Esophagus squamous epithelium (tissue), 5 donors: ENCODE measurements at places on chromosomes 11 and 22. TPM values are rescaled to one million over a fixed set of nuclear protein-coding genes. Genes with fewer than 3 reads are reported as not detected.
A peak's percentile ranks its signal among the peaks of the same experiment; 100 is the strongest.

DNA sequence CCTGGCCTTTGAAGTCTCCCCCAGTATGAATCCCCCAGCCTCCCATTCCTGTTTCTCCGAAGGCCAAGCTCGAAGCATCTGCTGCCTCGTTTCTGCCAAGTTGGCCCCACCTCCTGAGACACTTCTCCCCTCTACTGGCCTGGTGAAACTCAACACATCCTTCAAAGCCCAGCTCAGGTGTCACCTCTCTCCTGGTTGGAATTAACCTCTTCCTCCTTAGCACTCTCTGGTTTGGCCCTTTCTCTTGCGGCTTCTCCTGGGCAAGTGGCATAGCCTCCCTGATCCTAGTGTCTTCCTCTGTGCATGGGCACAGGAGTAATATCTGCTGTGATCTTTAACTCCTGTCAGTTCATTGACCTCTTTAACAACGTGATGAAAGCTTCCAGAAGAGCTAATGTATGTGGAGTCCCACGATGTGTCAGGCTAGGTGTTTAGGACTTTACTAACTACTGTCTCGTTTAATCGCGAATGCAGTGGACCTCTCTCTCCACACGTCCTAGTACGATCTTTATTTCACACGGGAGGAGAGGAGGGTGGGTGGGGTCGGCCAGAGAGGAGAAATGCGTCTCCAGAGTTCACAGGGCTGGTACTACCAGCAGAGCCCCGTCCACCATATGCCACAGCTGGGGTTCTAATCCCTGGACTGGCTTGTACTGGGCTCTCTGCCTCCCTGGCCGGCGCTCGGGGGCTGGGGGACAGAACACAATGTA, 826 bp upstream of the PTPRJ start:
- DNase-seq: no peak
- peak overlapping the region; percentile 71 for H3K27ac ChIP-seq
- H3K27me3 ChIP-seq: no peaks in the 10 kb centered on the region
- no peaks in the 10 kb centered on the region for H3K36me3 ChIP-seq

GRCh38 chr22:19406281-19406811, 25.2 kb downstream of the HIRA start:
- H3K36me3 ChIP-seq: peaks cover 7% of the 10 kb centered on the region
- H3K27me3 ChIP-seq: no peaks in the 10 kb centered on the region
- no peaks in the 10 kb centered on the region for H3K4me1 ChIP-seq
- H3K4me3 ChIP-seq: no peak overlapping the region
- no peak for DNase-seq

DNA sequence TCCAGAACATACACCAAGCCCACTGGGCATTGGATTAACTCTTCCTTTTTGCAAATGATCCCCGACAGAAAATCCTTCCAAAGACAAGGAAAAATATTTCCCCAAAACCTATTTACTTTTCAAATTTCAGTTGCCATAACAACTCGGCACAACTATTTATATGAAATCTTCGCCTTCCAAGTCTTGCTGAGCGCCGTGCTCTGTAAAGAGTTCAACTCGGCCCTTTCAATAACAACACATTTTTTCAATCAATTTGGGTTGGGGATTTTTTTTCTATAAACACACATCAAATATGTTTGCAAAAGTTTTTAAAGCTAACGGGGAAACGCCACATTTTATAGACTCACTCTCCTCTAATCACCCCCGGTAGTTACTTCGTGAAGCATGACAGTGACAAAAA, 333.8 kb downstream of the MN1 start:
- no peak overlapping the region for H3K4me3 ChIP-seq
- no peaks in the 10 kb centered on the region for H3K36me3 ChIP-seq
- peak overlapping the region; percentile 81 for H3K27ac ChIP-seq

DNA sequence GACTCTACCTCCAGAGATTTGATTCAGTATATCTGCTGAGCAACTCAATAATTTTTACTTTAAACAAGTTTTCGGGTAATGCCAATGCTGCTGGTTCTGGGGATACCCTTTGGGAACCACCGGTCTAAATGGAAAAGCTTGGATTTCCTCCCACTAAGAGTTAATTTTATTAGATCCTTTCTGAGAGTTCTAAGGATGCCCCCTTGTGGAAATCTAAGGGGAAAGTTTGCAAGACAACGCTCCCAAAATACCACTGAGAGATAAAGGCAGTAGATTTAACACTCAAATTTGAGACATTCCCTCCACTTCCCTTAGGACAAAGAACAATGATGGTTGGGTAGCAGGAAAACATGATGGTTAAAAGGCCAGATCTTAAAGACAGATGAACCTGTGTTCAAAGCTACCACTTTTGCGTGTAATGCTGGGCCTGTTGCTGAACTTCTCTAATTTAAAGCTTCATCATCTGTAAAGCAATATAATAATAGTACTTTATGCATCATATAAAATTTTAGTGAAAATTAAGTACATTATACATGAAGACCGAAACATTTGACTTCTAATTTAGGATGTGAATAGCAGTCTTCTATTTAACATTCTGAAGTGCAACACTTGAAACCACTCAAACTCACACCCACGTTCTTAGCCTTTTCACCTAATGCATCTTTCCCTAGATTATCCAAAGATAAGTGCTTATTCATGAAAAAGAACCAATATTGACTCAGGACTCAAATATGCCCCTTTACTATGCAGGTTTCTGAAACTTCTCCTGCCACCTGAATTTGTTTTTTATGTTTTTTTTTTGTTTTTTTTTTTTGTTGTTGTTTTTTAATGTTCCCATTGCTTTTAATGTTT, 110.1 kb upstream of the LUZP2 start:
- no peaks in the 10 kb centered on the region for H3K36me3 ChIP-seq
- DNase-seq: no peak
- H3K27me3 ChIP-seq: no peaks in the 10 kb centered on the region
- no peak overlapping the region for H3K4me3 ChIP-seq
- H3K27ac ChIP-seq: no peak overlapping the region

DNA sequence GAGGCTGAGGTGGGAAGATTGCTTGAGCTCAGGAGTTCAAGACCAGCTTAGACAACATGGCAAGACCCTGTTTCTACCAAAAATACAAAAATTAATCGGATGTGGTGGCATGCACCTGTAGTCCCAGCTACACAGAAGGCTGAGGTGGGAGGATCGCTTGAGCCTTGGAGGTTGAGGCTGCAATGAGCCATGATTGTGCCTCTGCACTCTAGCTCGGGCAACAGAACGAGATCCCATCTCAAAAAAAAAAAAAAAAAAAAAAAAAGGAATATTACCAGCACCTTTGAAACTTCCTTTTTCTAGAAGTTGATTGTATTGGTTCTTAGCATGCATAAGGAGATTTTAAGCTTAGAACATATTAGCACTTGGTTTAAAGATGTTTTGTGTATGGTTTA, 11.4 kb downstream of the CRKL start:
- H3K27ac ChIP-seq: no peak overlapping the region
- no peak for DNase-seq
- H3K4me1 ChIP-seq: peaks cover 23% of the 10 kb centered on the region
- no peaks in the 10 kb centered on the region for H3K36me3 ChIP-seq

DNA sequence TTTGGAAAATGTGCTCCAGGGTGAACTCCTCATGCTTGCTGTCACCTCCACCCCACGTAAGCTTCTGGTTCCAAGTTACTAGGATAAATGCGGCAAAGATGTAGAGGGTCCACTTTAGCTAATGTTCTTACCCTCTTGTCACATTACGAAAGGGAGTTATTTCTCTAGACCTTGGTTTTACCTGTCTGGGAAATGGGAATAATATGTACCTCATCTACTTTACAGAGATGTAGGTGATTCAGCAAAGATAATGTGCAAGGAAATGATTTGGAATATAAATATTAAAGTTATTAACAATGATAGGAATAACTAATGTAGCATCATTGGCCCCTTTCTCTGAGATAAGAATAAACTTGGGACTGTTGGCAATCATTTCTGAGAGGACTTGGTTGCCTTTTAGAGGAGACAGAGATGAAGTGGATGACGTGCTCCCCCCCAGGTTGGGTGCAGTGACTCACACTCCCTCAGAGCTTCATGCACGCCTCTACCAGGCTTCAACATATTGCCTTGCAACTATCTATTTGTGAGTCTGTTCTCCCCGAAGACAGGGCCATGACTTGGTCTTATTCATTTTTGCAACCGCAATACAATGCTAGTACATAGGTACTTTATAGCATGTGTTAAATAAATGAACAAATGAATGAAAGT, 97.1 kb downstream of the ME3 start:
- H3K4me3 ChIP-seq: no peak overlapping the region
- no peak overlapping the region for H3K27ac ChIP-seq
- H3K27me3 ChIP-seq: peaks cover 37% of the 10 kb centered on the region
- H3K36me3 ChIP-seq: no peaks in the 10 kb centered on the region

The UFD1 gene
- 57.4 TPM for total RNA-seq

The WNT11 gene
- 0.13 TPM for total RNA-seq
